ENCODE measurements at places on chromosomes 16 and 17. TPM values are rescaled to one million over a fixed set of nuclear protein-coding genes. Genes with fewer than 3 reads are reported as not detected.

DNA sequence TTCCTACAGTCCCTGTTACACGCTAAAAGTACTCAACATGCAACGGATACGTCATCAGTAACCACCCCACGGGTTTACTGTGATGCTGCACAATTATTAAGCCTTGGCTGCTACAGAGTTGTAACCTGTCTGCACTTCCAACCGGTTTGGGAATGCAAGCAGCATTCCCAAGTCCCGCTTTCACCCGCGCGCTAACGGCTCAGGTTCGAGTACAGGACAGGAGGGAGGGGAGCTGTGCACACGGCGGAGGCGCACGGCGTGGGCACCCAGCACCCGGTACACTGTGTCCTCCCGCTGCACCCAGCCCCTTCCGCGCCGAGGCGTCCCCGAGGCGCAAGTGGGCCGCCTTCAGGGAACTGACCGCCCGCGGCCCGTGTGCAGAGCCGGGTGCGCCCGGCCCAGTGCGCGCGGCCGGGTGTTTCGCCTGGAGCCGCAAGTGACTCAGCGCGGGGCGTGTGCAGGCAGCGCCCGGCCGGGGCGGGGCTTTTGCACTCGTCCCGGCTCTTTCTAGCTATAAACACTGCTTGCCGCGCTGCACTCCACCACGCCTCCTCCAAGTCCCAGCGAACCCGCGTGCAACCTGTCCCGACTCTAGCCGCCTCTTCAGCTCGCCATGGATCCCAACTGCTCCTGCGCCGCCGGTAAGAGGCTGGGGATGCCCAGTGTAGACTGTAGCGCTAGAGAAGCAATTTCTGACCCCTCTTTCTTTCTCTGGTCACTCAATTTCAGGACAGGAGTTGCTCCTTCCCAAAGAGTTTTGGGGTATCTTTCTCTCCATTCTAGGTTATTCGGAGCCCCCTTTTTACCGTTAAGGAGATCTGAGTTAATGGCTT lies at the start of gene MT2A:
MT2A (plus strand) TSS at position 542 of the 833 bp plus-strand sequence; CDS start at position 614, 72 bp downstream.
- H3K4me3 ChIP-seq = peak within 1 kb of the TSS; percentile 77
- H3K36me3 ChIP-seq = no peaks in the 10 kb centered on the region
- H3K27me3 ChIP-seq = no peaks in the 10 kb centered on the region
- peak; percentile 95 for DNase-seq
- peaks cover 58% of the 10 kb centered on the region for H3K4me1 ChIP-seq

DNA sequence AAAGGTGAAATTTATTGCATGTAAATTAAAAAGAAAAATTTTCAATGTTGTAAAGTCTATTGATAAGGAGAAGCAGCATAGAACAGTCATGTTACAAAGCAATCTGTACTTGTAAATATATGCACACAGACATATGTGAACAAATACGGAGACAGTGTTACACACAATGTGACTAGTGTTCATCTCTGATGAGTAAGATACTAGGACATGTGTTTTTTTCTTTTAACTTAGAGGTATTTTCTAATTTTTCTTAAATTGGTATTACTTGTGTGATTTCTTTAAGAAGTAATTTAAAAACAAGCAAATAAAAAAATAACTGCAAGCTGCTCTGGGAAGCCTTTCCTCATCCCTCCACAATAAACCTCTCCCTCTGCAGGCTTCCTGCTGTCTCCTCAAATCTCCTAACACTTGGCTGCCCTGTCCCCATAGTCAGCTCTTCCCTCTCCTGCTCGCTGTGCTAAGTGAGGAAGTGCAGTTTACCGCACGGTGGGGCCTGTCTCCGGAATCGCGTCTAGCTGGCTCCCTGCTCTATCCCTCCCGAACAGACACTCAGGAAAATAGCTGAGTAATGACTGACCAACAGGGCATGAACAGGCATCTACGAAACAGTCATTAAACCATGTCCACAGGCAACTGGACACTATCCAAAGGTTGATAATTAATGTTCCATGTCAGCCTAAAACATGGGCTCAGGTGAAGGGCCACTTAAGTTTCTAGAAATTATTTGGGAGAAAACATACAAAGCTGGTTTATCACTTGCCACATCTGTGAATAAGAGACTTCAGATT lies 35.9 kb downstream of the CMTM4 start:
- no peaks in the 10 kb centered on the region for H3K36me3 ChIP-seq
- peak overlapping the region; percentile 46 for H3K27ac ChIP-seq
- H3K4me3 ChIP-seq = no peak overlapping the region
- DNase-seq = peak; percentile 83
- no peaks in the 10 kb centered on the region for H3K27me3 ChIP-seq

DNA sequence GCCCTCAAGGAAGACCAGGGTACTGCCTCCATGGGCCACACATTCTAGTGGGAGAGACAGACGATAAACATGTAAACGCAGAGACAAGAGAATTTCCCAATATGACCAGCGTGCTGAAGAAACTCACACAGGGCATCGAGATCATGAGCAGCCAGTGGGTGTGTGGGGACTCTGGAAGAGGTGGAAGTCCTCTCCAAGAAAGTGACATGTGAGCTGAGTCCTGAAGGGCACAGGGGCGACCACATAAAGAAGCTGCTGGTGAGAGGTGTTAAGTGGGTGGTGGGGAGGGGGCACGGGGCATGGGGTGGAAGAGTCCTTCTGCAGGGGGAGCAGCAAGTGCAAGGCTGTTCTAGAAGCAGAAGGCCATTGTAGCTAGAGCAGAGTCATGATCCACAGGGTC lies 21.0 kb upstream of the RAP1GAP2 start:
- no peak overlapping the region for H3K27ac ChIP-seq
- peaks cover 96% of the 10 kb centered on the region for H3K27me3 ChIP-seq
- no peak overlapping the region for H3K4me3 ChIP-seq
- peaks cover 6% of the 10 kb centered on the region for H3K4me1 ChIP-seq
- H3K36me3 ChIP-seq = no peaks in the 10 kb centered on the region

DNA sequence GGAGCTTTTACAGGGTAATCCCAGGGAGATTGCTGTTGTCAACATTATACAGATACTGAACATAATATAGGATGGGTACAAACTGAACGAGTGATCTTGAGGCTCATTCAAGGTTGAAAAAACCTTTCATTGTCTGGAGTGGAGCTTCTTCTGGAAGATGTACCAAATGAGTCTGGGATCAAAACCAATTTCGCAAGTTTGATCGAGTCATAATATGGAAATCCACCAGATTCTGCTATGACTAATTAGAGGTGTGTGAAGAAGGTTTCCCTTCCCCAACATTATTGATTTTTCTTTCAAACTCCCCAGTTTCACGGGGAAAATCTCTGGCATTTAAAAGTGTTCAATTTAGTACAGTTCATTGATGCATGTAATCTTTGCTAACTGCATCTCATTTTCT lies 324.1 kb downstream of the ZFHX3 start:
- DNase-seq = no peak
- no peaks in the 10 kb centered on the region for H3K4me1 ChIP-seq
- H3K27me3 ChIP-seq = no peaks in the 10 kb centered on the region

Gene ZSCAN10
- total RNA-seq = not detected

Gene ZNF830
- 11.9 TPM for total RNA-seq

- no peak for DNase-seq
- peaks cover 43% of the 10 kb centered on the region for H3K27me3 ChIP-seq
- peaks cover 5% of the 10 kb centered on the region for H3K4me1 ChIP-seq
- H3K36me3 ChIP-seq = no peaks in the 10 kb centered on the region
- H3K4me3 ChIP-seq = no peak overlapping the region
Observed at GRCh38 chr17:38608648-38609047, 2.9 kb upstream of the SRCIN1 start.

Gene KRT33A
- not detected for total RNA-seq

GRCh38 chr16:3952737-3953131 lies 72.2 kb upstream of the CREBBP start:
- H3K4me1 ChIP-seq = peaks cover 20% of the 10 kb centered on the region
- peaks cover 13% of the 10 kb centered on the region for H3K27me3 ChIP-seq
- H3K4me3 ChIP-seq = no peak overlapping the region
- DNase-seq = no peak
- no peak overlapping the region for H3K27ac ChIP-seq
- H3K36me3 ChIP-seq = no peaks in the 10 kb centered on the region

Gene TP53TG3B
- not detected for total RNA-seq

- no peaks in the 10 kb centered on the region for H3K27me3 ChIP-seq
- no peaks in the 10 kb centered on the region for H3K4me1 ChIP-seq
- no peak overlapping the region for H3K4me3 ChIP-seq
- no peak for DNase-seq
- H3K27ac ChIP-seq = no peak overlapping the region
- H3K36me3 ChIP-seq = peaks cover 33% of the 10 kb centered on the region
Observed at GRCh38 chr17:4293572-4293971, 29.8 kb upstream of the ANKFY1 start.

DNA sequence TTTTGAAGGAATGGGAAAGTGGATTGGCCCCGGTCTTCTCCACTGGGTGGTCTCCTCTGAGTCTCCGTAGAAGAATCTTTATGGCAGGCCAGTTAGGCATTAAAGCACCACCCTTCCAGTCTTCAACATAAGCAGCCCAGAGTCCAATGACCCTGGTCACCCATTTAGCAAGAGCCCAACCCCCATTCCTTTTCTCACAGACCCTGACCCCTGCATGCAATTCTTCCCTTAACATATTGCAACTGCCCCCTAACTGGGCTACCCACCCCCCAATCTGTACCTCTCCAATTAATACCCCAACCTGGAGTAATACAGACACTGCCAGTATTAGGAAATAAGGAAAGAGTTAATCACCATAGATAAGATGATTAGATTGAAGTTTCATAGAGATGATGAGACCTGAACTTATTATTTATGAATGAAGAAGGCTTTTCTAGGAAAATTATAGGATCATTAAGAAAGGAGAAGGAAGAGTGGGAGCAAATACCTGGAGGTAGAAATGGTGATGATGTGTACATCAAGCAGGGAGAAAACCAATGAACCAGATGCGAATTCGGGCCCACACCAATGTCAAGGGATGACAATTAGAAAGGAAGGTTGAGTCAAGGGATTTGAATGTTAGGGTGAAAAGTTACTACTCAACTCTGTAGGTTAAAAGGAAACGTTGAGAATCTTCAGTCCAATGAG lies 2.4 kb downstream of the CCL2 start:
- peak overlapping the region; percentile 46 for H3K4me3 ChIP-seq
- H3K4me1 ChIP-seq = peaks cover 49% of the 10 kb centered on the region
- H3K36me3 ChIP-seq = no peaks in the 10 kb centered on the region
- H3K27me3 ChIP-seq = no peaks in the 10 kb centered on the region
- no peak for DNase-seq

DNA sequence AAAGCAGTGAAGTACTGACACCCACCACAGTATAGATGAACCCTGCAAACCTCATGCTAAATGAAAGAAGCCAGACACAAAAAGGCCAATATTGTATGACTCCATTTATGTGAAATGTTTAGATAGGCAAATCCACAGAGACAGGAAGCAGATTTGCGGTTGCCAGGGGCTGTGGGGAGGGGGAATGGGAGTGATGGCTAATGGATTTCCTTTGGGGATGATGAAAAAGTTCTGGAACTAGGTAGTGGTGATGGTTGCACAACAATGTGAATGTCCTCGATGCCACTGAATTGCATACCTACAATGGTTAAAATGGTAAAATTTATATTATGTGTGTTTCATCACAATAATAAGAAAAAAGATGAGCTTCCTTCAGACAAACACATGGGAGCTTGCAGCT lies 28.4 kb upstream of the WFIKKN2 start:
- no peaks in the 10 kb centered on the region for H3K4me1 ChIP-seq
- no peak for DNase-seq
- H3K27me3 ChIP-seq = no peaks in the 10 kb centered on the region
- H3K27ac ChIP-seq = no peak overlapping the region
- no peaks in the 10 kb centered on the region for H3K36me3 ChIP-seq

Gene CCL7
- total RNA-seq = 3.7 TPM

Gene TNP2
- not detected for total RNA-seq

Gene ACSM2B
- not detected for total RNA-seq

DNA sequence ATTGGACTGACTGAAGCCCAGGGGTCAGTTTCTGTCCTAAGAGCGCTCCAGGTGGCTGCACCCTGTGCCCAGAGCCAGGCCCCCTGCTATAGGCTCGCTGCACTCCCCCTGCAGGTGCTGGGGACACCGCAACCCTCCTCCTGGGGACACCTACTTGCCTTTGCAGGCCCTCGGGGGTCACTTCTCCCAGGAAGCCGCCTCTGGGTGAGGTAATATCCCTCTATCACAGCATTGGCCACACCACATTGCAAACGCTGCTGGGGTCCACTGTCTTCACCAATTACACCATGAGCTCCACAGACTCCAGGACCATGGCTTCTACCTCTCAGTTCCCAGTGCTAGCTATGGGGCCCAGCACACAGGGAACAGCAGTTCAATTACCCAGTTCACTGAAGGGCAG lies 14.9 kb downstream of the USP36 start:
- H3K36me3 ChIP-seq = no peaks in the 10 kb centered on the region
- H3K4me3 ChIP-seq = no peak overlapping the region
- H3K27me3 ChIP-seq = no peaks in the 10 kb centered on the region
- DNase-seq = no peak

- peaks cover 1% of the 10 kb centered on the region for H3K27me3 ChIP-seq
- peak overlapping the region; percentile 91 for H3K4me3 ChIP-seq
- H3K4me1 ChIP-seq = peaks cover 55% of the 10 kb centered on the region
- peak overlapping the region; percentile 99 for H3K27ac ChIP-seq
- H3K36me3 ChIP-seq = no peaks in the 10 kb centered on the region
Observed at GRCh38 chr17:81513753-81514488, 1.3 kb upstream of the ACTG1 start.

GRCh38 chr17:6305613-6306360 lies 129.1 kb downstream of the AIPL1 start:
- no peak overlapping the region for H3K27ac ChIP-seq
- H3K4me1 ChIP-seq = no peaks in the 10 kb centered on the region
- H3K4me3 ChIP-seq = no peak overlapping the region
- DNase-seq = no peak

Gene HOXB3
- total RNA-seq = 15.0 TPM

Measured in left lung (tissue), 14 donors.